T-helper 1 cell (primary cell): ENCODE measurements at places on chromosomes 7 and 10.

DNA sequence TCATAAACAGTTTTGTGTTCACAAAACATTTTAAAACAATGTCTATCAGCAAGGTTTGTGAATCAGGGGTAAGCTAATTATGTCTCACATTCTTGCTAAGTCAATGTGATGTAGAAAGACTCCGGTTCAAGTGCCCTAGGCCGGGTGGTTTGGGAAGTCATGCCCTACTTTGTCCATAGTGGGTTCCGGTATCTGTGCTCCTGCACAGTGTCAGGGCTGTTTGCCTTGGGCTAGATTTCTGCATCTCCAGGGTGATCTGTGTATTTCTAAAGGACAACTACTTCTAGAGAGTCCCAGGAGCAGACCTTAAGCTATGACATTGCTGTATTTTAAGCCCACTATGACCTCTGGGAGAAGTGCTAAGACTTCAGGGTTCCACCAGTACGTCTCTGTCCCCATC lies 504.1 kb downstream of the PLXNA4 start:
- no peak for DNase-seq

- no peak for DNase-seq
Measured at GRCh38 chr10:47024046-47024322, 112.8 kb downstream of the PTPN20 start.

GRCh38 chr10:59748834-59749233 lies 4.4 kb downstream of the MRLN start:
- DNase-seq = no peak

DNA sequence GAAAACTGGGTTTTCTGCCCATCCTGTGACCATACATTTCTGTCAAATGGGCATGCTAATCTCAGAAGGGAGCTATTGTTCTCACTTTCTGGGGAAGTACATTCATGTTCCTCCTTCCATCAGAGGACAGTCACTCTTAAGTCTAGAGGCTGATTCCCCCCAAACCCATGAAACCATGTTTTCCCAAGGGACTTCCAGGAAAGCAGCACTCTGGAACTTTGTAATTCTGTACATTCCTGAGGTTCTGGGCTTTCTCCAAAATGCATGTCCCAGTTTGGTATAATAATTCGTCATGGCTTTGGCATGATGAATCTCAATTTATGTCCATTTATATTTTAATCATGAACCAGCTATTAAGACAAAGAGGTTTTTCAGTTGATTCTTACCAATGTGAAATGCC lies 688.1 kb downstream of the LRMDA start:
- no peak for DNase-seq

- DNase-seq = no peak
Measured at GRCh38 chr7:41873741-41874140, 170.9 kb upstream of the INHBA start.

DNA sequence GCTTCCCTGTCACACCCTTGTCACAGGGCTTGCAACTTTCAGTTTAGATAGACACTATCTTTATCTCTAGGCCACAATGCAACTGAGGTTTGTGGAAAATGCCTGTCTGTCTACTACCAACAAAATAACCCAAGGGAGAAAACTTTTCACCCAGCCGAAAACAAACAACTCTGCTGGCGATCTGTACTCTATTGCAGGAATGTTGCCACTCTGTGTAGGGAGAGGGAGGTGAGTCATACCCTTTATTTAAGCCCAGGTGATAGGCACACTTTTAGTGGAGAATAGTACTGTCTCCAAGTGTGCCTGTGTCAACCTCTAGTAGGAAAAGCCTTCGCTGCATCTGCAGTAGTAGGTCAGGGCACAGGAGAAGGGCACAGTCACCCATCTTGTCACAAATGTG lies 108.3 kb downstream of the SLC25A40 start:
- DNase-seq = no peak

DNA sequence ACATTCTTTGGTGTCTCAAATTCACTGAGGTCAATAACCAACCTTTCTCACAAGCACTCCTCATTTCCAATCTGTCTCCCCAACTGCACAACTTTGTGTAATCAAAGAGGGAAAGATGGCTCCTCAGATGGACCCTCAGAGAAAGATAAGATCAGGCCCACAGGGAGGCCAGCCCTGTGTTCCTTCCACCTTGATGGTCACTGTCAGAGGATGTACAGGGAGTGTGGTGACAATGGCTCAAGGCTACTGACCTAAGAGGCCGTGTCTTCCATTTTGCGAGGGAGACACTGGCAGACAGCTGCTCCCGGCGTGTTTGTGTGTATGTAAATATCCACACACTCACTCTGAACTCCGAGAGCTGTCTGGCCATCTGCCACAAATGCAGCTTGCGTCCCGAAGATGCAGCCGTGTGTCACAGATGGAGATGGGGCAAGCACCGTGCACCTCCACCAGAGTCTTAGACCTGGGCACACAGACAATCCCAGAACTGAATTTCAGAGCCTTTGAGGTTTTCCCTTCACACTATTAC lies 712.1 kb upstream of the NRP1 start:
- no peak for DNase-seq

DNA sequence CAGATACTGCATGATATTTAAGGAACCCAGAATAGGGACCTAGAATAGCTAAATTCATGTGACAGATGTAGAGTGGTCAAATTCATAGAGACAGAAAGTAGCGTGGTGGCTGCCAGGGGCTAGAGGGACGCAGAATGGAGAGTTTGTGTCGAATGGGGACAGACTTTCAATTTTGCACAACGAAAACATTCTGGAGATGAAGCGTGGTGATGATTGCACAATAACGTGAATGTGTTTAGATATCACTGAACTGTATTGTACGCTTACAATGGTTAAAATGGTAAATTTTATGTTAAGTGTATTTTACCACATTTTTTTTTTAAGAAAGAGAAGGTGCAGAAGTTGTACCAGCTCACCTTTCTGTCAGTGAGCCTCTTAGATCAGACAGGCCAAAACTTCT lies 137.8 kb upstream of the TNS3 start:
- DNase-seq = no peak

DNA sequence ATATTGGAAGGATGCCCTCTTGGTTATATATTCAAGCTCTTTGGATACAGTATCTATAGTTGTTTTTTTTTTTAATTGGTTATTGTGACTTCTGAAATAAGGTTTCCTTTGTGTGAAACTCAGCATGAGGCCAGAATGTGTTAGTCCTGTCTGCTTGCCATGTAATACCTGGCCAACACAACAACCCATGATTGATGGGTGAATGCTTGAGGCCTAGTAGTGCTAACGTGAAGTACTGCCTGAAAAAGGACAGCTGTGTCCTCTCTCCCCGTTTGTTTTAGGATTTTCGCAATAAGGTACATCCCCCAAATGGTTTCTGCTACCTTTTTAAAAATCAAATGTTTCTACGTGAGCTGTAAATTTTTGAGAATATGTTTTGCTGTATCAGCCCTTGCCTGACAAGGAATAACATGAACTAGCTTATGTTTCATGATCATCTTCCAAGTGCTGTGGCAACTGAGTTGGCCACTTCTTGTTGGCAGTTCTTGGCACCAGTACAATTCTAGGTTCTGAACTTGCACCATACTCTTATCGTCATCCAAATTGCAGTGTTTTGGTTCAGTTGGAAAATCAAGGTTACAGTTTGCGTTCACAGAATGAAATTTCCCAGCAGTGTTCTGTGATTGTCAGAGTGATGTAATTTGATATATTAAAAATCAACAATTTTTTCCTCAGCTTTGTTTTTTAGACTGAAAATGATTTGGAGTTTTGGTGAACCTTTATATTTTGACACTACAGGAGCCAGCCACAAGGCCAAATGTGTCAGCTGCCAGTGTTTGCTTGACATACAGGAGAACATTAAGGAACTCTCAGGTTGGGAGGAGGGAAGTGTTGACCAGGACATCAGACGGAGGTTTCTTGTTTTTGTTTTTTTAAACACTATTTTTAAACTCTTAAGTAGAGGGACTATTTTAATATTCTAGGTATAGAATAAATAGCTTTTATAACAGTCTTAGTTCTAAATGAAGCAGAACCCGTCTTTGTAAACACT lies 13.5 kb upstream of the ASCC1 start:
- DNase-seq = no peak

DNA sequence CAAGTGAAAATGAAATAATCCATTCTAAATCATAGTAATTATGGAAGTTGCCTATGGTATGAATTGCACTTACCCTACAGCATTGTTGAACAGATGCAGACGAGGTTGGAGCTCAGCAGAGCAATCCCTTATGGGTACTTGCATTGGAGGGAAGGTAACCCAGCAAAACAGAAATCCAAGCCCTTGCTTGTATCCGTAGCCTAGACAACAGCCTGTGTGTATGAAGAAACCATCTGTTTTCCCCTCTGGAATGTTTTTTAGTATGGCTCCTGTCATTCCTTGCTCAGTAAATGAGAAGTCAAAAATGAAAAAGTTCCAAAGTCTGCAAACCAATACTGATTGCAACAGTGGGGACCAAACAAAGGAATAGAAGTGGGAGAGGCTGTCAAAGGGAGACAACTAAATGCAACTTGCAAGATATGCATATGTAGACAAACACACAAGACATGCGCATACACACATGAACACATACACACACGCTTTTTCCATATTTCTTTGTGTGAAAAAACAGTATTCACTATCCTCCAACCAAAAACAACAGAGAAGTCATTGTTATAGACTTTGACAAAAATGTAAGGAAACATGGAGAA lies 260.8 kb downstream of the DYNC1I1 start:
- no peak for DNase-seq

DNA sequence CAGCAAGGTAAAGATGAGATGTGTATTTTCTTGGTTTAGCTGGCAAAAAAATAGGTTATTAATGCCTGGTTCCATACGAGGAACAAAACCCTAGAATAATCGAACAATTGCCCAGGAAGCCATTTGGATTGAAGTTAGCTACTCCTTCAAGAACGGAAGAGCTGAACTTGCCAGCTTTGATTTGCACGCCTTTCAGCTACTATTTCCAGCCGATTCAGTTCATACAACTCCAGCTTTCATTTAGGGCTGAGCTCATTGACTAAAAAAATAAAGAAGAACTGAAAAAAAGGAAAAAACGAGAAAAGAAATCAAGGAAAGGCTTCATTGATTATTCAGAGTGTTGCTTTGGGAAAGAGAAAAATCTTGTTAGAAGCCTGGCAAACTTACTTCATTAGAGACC lies 60.4 kb downstream of the PTN start:
- DNase-seq = no peak

GRCh38 chr7:101177644-101178043 lies 2.4 kb downstream of the NAT16 start:
- no peak for DNase-seq
